ENCODE measurements at places on chromosomes 5 and 9.

- no peak for DNase-seq
Measured at GRCh38 chr5:177402271-177403043, 2.0 kb upstream of the PFN3 start.

DNA sequence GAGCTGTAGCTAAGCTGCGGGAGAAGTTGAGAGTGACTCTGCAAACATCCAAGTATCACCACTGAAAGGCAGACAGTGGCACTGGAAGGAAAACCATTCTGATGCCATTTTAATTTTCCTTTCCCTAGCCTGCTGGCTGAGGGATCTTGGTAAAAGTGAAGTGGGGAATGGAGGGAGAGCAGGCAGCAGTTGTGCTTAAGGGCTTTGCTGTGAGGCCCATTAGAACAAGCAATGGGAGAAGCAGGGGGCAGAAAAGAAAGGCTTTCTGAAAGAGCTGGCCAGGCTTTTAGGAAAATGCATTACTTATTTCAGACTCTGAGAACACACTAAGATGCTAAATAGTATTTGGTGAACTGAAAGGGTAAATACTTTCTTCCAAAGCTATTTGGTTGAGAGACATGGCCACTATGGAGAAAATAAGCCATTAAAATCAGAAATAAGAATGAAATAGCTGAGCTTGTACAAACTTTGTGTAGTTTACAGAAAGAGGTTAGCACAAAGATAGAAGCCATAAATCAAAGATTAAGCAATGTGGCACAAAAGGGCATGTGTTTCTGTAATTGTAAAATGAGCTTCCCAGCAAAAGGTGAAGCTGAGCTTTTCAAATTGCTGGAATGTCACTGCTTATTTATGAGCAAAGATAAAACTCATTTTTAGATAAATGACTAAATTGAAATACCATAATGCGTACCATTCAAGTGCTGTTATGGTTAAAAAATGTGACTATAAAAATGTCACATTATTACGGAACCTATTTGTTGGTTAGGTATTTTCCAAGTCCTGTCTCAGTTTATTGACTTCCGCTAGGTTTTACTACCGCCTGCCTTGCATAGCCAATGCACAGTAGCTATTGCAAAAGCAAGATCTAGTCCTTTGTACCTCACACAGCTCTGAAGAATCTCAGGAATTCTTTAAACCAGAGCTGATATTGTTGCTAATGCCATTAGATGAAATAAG lies 20.8 kb downstream of the SNCAIP start:
- DNase-seq, result no peak

GRCh38 chr9:97502222-97502983 lies 937 bp downstream of the TMOD1 start:
- DNase-seq, result no peak

- no peak for DNase-seq
Measured at GRCh38 chr5:173968154-173968797, 20.7 kb upstream of the C5orf47 start.

- no peak for DNase-seq
Measured at GRCh38 chr5:72988769-72989168, 32.9 kb downstream of the FCHO2 start.

- no peak for DNase-seq
Measured at GRCh38 chr9:95138474-95138873, 179.0 kb downstream of the FANCC start.

DNA sequence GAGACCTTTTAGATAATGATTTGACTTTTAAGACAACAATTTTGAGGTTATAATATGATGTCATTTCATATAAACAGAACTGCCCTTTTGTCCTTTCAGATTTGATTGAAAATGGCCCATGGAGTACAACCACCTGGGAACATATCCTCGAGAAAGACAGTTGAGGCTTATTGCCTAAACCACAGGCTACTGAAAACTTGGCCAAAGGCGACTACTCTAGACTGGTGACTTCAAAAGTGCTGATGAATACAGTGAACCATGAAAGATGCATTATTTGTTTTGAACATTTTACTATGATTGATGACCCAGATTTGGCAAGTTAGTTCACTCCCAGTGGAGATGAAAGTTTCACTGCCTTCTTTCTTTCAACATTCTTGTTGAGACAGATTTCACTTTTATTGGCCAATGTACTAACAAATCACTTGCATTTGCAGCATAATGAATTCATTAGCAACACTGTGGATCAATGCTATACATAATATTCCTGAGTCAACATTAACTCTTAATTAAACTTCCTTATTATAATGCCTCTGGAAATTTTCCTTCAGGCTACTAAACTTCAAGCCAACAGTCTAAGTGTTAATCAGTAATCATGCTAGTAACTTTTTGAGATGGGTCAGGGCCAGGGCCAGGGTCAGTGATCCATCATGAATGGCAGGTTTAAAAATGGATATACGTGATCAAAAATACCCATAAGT lies 480.3 kb downstream of the RAB3C start:
- peak; percentile 53 for DNase-seq
